NT2/D1 (cell line): ENCODE measurements at places on chromosomes 16 and 17.

DNA sequence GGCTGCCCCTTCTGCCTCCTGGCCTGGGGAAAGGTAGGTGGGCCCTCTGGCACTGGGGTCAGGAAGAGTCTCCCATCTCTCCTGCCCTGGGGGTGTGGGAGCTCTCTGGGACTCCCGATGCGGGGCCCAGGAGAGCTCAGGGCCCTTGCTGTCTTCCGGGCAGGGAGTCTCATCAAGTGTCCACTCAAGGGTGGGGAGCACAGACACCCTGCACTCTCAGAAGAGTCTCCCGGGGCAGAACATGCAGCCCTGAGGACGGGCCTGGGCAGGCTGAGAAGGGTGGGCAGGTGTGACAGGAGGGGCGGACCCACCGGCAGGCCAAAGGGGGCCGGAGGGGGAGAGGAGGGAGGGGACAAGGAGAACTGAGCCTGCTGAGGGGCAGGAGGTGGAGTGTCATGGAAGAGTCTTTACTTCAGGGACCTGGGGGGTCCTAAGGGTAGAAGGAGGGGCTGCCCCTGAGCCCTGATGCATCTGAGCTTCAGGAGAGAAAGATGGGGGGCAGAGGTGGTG is 8.4 kb upstream of the PKMYT1 start:
- no peak for DNase-seq

DNA sequence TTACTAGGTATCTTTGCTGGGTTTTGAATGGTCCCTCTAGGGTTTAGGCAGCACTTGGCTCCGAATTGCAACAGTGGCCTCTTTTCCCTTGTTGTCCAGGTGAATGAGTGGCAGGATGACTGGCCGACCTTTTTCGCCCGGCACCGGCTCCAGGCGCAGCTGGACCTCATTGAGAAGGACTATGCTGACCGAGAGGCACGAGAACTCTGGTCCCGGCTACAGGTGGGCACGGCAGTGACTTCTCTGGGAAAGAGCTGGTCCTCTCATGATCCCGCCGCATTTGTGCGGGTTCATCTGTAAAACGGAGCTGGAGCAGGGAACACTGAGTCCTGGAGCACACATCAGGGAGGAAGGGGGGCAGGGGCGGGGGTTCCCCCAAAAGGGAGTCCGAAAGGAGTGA is 3.1 kb upstream of the TBCD start:
- no peak for DNase-seq

DNA sequence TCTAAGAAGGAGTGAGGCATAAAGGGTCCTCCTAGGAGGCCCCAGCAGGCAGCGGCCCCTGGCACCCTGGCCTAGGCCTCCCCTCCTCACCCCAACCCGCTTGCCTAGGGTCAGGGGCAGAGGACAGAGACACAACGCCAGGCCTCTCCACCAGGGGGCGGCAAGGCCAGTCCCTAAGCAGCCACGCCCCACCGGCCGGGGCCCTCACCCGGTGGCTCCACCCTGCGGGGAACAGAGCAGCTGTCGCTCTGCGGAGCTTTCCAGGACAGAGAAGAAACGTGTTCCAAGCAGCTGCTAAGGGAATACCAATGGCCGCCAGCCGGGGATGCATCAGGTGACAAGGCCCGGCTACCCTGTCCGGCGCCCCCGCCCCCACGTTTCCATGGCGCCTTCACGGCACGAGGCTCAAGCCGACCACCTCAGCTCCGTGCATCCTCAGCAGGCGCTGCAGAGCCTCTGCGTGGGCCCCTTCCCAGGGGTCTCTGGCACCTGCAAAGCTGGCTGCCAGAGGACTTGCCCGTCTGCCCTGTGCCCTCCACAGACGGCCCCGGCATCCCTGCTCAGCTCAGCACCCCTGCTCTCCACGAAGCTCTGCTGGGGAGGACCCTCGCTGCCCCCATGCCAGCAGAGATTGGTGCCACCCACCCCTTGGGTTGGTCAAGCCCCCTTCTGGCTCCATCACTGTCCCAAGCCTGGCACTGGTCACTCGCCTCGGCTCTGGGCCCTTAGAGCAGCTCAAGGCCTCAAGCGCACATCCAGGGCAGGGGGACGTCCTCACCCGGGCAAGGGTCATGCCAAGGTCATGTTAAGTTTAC is 5.6 kb downstream of the ZNF598 start:
- DNase-seq: peak; percentile 98

- no peak for DNase-seq
These were observed 358.7 kb downstream of the HS3ST4 start for GRCh38 chr16:26050472-26050871.

DNA sequence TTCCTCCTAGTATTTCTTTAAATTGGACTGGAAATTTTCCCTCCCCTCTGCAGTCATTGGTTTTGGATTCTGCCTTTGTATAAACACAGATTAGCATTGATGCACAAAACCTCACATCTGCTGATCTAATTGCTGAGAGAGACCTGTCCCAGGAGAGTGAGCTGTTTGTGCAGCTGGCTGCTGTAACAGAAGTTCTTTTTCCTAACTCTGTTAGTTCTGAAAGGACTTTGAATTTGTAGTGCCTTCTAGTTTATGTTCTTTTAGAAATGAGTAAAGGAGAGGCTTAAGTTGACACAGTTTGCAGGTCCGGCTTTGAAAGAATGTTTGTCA is 45.2 kb upstream of the KPNB1 start:
- DNase-seq: no peak
